Left ventricle myocardium superior (tissue), 1 donor: ENCODE measurements at places on chromosomes 16 and 17.

DNA sequence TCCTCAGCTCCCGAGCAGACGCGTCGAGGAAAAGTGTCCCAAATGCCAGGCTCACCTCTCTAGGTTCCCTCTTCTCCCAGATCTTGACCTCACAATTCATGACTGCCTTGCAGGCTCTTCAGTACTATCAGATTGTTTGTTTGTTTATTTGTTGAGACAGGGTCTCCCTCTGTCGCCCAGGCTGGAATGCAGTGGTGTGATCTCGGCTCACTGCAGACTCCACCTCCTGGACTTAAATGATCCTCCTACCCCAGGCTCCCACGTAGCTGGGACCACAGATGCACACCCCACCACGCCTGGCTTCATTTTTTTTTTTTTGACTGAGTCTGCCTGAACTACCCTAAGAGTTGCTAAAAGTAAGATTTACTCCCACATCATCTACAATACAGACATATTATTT is 15.9 kb downstream of the TMEM235 start:
- DNase-seq: no peak

GRCh38 chr16:27703121-27703520 is 153.2 kb downstream of the KATNIP start:
- DNase-seq: no peak

- DNase-seq: no peak
These were observed 22.3 kb upstream of the RBFOX3 start for GRCh38 chr17:79633154-79633553.

- DNase-seq: no peak
These were observed 161.8 kb upstream of the NOG start for GRCh38 chr17:56431736-56432135.

GRCh38 chr16:14961405-14962186 is 13.2 kb upstream of the PDXDC1 start:
- no peak for DNase-seq

GRCh38 chr17:55090079-55090492 is 121.5 kb downstream of the STXBP4 start:
- no peak for DNase-seq
